Posterior cingulate gyrus (tissue), 11 donors: ENCODE measurements at places on chromosomes 16 and 17.

GRCh38 chr16:53064081-53064578 is 9.3 kb downstream of the CHD9 start:
- DNase-seq, result no peak

GRCh38 chr16:80723091-80723490 is 81.3 kb downstream of the CDYL2 start:
- DNase-seq, result no peak

DNA sequence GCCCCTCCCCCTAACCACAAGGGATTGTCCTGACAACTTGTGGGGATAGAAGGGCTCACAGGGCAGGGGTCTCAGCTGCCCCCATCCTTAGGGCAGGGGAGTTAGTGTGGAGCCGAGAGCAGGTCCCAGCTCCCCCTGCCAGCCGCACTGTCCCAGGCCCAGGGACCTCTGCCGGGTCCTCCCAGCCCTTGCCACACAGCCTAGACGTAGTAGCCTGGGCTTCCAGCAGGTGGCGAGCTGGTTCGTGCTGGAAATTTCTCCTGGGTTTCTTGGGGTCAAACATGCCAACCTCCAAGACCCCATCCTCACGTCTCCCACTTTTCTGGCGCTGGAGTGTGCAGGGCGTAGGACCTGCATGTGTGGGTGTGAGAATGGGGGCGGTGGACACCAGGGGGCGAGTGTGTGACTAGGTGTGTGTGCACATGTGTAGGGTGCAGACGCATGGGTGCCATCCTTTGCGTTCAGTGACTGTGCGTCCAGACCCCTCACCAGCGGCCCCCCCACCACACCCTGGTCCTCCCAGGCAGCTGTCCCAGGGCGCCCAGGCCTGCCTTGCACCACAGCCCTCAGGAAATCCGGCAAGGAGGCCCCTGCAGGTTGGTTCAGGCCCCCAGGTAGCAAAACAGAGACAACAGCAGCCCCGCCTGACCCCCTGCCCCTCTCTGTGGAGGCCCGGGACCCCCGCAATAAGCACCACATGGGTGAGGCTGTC is 29.5 kb downstream of the SBK1 start:
- DNase-seq, result no peak

DNA sequence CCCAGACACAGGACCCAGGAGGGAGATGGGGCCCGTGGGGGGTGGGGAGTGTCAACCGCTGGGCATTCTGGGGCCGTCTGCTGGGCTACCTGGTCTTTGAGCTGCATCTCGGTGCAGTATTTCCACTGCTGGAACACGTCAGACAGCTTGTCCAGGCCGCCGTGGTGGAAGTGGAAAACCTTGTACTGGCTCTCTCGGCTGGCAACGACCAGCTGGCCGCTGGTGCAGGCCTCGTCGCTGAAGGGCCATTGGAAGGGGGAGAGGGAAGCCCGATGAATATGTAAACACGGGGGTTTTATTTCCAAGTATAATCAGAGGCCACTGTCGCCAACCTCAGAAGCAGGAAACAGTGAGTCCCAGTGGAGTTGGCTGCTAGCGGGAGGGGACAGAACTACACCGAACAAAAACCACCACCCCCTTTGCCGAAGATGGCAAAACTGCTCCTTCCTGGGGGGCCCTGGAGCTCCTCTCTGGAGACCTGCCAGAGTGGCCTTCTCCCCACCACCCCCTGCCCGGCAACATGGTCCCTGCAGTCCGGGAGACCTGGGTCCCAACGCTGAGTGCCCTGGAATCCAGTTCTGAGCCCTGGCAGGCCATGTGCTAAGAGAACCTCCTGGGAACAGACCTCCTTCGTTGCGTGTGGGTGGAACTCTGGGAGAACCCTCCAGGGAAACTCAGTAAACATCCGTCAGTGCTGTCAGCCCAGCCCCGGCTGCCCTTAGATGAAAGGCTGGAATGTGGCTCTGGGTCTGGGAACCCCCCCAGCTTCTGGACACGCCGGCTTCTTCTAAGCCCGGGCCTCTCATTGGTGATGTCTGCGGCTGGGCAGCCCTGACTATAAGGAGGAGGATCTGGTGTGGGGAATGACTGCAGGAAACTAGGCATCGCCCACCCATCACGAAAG is 84.1 kb downstream of the TBC1D16 start:
- DNase-seq, result peak; percentile 62

DNA sequence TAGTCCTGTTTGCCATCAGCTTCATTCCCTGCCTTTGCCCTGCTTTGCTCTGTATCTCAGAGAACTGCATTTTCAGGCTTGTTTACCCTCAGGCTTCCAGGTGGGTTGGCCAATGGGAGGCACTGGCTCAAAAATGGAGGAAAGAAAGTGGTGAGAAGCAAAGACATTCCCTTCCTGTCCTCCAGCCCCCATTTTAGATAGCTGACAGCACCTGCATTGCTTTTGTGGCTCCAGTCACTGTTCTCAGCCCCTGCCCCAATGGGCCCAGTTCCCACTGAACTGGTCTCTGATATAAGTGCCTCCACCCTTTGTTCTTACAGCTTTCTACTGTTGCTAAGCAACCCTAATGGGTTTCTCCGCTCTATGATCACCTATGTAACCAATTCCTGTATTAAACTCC is 19.4 kb upstream of the SDK2 start:
- no peak for DNase-seq

- no peak for DNase-seq
These were observed 31.8 kb downstream of the TOX3 start for GRCh38 chr16:52515068-52515671.

GRCh38 chr17:82956726-82957468 is 117.1 kb upstream of the ZNF750 start:
- peak; percentile 71 for DNase-seq

DNA sequence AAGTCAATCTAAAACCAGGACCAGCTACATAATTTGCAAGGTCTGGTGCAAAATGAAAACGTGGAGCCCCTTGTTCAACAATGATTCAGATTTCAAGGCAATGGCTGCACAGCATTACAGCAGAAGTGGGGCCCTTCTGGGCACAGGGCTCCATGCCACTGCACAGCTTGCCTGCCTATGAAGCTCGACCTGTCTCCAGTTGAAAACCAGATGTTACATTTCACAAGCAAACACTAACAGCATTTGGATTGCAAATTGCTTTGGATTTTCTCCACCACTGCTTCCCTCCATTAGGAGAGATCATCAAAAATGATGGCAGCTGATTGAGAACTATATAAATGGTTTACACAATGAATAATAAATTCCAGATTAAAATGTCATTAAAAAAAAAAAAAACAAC is 551.4 kb upstream of the ZFHX3 start:
- DNase-seq, result no peak

- DNase-seq, result no peak
These were observed 2.0 kb downstream of the VAMP2 start for GRCh38 chr17:8160741-8161221.

DNA sequence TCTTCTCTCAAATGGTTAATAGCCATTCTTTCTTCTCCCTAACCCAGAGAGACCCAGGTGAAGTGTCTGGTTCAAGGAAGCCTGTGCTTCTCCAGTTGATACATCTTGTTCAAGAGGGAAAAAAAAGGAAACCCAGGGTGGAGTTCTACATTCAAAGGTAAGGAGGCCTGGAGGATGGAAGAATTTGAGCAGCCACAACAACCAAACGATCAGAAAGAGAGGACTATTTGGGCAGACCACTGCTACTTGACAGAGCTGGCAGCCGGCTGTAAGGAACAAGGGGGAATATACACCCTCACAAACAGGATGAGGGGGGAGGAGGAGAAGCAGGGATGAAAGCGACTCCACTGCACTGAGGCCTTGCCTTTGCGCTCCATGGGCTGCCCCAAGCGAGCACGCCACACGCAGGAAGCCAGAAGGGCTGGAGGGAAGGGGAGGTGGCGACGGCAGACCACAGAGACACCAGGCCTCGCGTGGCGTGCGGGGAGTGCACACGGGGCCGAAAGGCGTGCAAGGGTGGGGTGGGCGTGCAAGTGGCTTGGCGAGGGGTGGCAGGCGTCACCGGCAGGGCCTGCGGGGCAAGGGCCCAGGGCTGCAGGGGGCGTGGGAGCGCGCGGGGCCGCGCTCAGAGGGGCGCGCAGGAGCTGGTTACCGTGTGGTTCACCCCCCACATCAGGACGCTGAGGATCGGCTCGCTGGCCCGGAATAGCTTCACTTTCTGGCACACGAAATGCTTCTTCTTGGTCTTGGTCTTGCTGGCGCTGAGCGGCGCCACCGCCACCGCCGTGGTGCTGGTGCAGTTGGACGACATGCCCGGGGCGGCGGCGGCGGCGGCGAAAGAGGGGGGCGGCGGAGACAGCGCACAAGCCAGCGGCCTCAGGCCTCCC is 499 bp downstream of the PIP4K2B start:
- peak; percentile 35 for DNase-seq

GRCh38 chr16:53734908-53735307 is 31.0 kb downstream of the FTO start:
- DNase-seq, result no peak

DNA sequence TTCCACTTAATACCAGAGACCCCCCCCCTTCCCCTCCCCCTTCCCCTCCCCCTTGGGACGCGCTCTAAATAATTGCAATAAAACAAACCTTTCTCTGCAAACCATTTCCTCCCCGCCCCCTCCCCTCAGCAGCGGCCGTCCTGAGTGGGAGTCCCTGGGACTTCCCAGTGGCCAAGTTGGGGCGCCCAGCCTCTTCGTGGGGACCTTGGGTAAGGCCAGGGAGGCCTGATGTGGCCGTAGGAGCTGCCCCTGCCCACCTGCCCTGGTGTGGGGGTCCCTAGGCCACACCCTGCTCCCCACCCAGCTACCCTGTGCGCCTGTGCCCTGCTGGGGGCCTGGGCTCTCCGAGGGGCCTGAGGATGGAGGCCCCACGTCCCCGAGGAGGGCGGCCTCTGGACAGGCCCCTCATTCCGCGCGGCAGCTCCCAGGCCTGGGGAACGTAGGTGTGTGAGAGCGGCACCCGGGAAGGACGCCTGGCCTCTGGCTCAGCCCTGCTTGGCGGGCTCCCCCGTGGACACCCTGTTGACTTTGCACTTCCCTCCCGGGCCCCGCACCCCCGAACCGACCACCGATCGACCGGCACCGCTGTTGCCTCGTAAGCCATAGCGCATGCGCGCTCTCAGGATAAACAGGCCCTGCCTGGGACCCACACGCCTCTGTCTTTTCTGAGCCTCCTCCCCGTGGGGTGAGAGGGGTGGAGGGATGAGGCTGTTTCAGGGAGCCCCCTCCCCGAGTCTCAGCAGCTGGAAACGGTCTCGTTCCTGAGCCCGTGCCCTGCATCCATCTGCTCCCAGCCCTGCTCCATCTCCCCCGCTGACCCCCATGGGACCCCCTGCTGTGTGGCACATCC is 9.0 kb downstream of the NTHL1 start:
- no peak for DNase-seq
